ENCODE measurements at places on chromosomes 7 and 10.

DNA sequence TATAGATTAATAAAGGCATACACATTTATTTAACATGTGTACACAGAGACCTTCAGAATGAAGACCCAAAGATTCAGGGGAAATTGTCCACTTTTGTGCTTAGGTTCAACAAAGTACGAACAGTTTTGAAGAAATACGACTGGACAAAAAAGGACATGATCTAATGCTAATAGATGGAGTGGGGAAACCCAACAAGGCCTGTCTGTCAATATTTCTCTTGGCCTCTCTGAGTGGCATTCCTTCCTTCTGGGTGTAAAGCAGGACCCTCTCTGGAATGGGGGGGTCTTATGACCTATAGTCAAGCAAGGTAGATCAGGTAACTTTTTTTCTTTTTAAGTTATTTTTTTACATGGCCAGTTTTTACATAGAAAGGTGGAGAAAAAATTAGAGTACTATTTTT lies 222.3 kb upstream of the IGFBP3 start:
- no peak for DNase-seq

DNA sequence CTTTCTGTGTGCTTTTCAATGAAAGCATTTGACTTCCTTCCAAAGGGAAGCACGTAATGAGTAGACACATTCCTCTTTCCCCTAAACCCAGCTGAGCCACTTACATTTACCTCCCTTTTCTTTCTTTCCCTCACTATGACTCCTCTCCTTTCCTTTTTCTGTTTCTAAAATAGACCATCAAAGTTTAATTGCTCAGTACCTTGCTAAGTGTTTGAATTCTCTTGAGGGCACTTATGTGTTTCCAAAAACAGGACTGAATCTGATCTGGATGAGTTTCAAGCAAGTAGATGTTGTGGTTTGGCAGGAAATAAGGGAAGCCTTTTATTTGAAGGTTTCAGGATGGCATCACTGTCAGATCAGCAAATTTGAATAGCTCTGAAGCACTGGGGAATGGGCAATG lies 396.2 kb downstream of the REEP3 start:
- no peak for DNase-seq

GRCh38 chr7:50349963-50350944 lies 45.7 kb downstream of the IKZF1 start:
- no peak for DNase-seq

DNA sequence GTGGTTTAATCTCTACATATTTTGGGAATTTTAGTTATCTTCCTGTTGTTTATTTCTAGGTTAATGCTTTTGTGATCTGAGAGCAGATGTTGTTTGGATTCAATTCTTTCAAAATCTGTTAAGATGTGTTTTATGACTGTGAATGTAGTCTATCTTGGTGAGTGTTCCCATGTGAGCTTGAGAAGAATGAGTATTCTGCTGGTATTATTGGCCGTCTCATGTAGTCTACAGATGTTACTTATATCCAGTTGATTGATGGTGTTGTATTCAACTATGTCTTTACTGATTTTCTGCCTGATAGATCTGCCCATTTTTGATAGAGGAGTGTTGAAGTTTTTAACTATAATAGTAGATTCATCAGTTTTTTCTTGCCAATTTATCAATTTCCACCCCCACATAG lies 141.4 kb upstream of the FOXP2 start:
- DNase-seq = no peak

GRCh38 chr7:2219606-2220005 lies 13.1 kb downstream of the MAD1L1 start:
- DNase-seq = peak; percentile 27

DNA sequence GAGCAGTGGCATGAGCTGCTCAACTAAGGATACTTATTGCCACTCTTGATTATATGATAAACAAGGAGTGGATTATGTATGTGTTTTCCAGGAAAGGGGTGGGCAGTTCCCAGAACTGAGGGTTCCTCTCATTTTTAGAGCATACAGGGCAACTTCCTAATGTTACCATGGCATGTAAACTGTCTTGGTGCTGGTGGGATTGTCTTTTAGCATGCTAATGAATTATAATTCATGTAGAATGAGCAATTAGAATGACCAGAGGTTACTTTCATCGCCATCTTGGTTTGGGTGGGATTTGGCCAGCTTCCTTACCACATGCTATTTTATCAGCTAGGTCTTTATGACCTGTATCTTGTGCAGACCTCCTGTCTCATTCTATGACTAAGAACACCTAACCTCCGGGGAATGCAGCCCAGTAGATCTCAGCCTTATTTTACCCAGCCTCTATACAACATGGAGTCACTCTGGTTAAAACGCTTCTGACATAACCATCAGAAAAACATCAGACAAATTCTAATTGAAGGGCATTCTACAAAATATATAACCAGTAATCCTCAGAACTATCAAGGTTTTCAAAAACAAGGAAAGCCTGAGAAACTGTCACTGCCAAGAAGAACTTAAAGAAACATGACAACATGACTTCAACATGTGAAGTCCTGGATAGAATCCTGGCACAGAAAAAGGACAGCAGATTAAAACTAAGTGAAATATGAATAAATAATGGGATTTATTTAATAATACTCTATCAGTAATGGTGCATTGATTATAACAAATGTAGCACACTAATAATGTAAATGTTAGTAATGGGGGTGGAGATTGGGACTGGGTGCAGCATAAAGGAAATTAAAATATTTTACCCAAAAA lies 365.0 kb downstream of the SEMA3D start:
- DNase-seq = no peak

- no peak for DNase-seq
These were observed 72.2 kb upstream of the ADRB1 start for GRCh38 chr10:113971349-113971973.

GRCh38 chr7:158354861-158355260 lies 232.8 kb downstream of the PTPRN2 start:
- DNase-seq = no peak

DNA sequence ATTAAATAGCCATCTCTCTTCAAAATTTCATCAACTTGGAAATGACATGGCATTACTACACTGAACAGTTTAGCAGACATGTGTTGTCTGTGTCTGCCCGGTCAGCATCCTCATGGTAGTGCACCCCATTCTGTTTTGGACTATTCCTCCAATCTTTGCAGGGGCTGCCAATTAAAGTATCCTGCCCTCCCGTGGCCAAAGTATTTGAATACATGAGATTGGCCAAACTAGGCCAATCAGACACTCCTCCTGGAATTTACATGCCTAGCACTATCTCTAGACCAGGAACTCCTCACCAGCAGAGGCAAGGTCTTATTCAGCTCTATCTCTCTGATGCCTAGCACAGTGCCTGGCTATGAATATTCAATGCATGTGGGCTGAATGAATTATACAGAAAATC lies 4.4 kb downstream of the SHTN1 start:
- no peak for DNase-seq

- no peak for DNase-seq
These were observed 17.2 kb upstream of the MYH16 start for GRCh38 chr7:99255463-99255862.
